ENCODE measurements at places on chromosomes 5 and 9. TPM values are rescaled to one million over a fixed set of nuclear protein-coding genes. Genes with fewer than 3 reads are reported as not detected.

DNAJC21 gene
- total RNA-seq = 27.2 TPM

SYNPO gene
- 0.43 TPM for total RNA-seq

LRRC19 gene
- not detected for total RNA-seq

NRARP gene
- 2.2 TPM for total RNA-seq

LCN15 gene
- total RNA-seq = not detected

NFX1 gene
- 15.6 TPM for total RNA-seq

RGMB gene
- total RNA-seq = 20.9 TPM
